Liver (tissue), 10 donors: ENCODE measurements at places on chromosomes 3 and 15.

GRCh38 chr3:30623351-30623750, 16.9 kb downstream of the TGFBR2 start:
- no peaks in the 10 kb centered on the region for H3K36me3 ChIP-seq
- no peak for DNase-seq
- peaks cover 13% of the 10 kb centered on the region for H3K4me1 ChIP-seq
- H3K4me3 ChIP-seq: no peak overlapping the region
- no peak overlapping the region for H3K27ac ChIP-seq

GRCh38 chr15:77032647-77033416, 37.9 kb downstream of the PSTPIP1 start:
- DNase-seq: peak; percentile 12
- H3K36me3 ChIP-seq: no peaks in the 10 kb centered on the region
- no peak overlapping the region for H3K27ac ChIP-seq
- peaks cover 6% of the 10 kb centered on the region for H3K4me1 ChIP-seq
- H3K27me3 ChIP-seq: no peaks in the 10 kb centered on the region
- no peak overlapping the region for H3K4me3 ChIP-seq

DNA sequence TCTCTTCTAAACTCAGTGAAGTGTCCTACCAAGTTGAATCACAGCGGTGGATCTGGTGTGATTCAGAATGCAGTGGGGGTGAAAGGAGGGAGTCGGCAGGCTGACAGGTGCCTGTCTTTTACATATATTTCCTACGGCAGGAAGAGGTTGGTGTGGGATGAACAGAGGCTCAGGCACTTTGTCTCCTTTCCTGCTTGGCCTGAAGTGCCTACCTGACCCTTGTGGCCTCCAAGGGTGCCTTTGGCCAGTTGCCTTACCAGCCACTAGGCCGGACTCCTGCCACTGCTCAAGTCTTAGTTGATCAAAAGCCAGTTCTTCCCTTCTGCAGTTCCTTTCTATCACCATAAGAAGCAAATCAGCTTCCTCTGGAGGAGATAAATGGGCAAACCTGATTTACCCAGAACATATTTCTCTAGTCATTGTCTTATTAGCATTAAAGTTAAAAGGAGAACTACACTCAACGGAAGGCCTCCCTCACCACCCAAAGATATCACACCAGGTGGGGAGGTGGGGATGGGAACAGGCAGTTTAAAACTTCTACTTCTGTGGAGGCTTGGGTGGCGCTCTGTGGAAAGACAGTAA, 52.1 kb downstream of the CRTC3 start:
- H3K27me3 ChIP-seq: no peaks in the 10 kb centered on the region
- DNase-seq: no peak
- no peaks in the 10 kb centered on the region for H3K36me3 ChIP-seq
- peaks cover 6% of the 10 kb centered on the region for H3K4me1 ChIP-seq
- no peak overlapping the region for H3K4me3 ChIP-seq

GRCh38 chr3:125186261-125186787, 26.2 kb downstream of the SLC12A8 start:
- no peaks in the 10 kb centered on the region for H3K4me1 ChIP-seq
- H3K27ac ChIP-seq: no peak overlapping the region
- H3K36me3 ChIP-seq: peaks cover 3% of the 10 kb centered on the region
- DNase-seq: no peak
- no peaks in the 10 kb centered on the region for H3K27me3 ChIP-seq

DNA sequence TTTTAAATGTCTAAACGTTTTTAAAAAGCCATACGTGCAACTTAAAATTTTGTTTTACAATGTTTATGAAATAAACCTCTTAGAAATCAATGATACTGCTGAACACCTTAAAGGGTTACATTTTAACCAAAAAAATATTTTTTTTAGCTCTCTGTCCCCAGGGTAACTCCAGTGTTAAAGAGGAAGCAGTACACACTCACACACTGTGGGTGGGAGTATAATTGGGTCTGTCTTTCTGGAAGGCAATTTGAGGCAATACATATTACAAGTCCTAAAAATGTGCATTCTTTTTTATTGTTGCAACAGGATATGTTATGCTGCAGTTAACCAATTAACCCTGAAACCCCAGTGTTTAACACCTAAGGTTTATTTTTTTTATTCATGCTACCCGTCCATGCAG, 34.1 kb downstream of the WHAMM start:
- peaks cover 24% of the 10 kb centered on the region for H3K36me3 ChIP-seq
- DNase-seq: no peak
- H3K4me1 ChIP-seq: peaks cover 3% of the 10 kb centered on the region

- no peaks in the 10 kb centered on the region for H3K27me3 ChIP-seq
- H3K27ac ChIP-seq: no peak overlapping the region
- no peak overlapping the region for H3K4me3 ChIP-seq
- H3K4me1 ChIP-seq: no peaks in the 10 kb centered on the region
Measured at GRCh38 chr3:197425485-197426120, 127.2 kb upstream of the DLG1 start.

DNA sequence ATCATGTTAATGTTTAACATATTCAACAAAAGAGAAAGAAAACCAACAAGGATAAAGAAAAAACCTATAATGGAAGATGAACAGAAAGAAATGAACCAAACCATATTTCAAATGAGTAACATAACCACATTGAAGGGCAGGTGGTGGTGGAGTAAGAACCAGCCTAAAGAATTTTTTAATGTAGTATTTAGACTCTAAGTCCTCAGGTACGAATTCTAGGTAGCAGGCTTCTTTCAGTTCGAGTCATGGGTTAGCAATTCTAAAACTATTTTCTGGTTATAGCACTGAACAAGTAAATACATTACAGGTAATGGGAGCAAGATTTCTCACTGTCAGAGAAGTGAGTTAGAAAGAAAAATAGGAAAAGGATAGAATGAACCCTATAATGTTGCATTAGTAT, 24.4 kb downstream of the DCBLD2 start:
- DNase-seq: no peak
- H3K4me1 ChIP-seq: no peaks in the 10 kb centered on the region
- H3K27me3 ChIP-seq: no peaks in the 10 kb centered on the region
- no peak overlapping the region for H3K27ac ChIP-seq
- H3K36me3 ChIP-seq: peaks cover under 1% of the 10 kb centered on the region

DNA sequence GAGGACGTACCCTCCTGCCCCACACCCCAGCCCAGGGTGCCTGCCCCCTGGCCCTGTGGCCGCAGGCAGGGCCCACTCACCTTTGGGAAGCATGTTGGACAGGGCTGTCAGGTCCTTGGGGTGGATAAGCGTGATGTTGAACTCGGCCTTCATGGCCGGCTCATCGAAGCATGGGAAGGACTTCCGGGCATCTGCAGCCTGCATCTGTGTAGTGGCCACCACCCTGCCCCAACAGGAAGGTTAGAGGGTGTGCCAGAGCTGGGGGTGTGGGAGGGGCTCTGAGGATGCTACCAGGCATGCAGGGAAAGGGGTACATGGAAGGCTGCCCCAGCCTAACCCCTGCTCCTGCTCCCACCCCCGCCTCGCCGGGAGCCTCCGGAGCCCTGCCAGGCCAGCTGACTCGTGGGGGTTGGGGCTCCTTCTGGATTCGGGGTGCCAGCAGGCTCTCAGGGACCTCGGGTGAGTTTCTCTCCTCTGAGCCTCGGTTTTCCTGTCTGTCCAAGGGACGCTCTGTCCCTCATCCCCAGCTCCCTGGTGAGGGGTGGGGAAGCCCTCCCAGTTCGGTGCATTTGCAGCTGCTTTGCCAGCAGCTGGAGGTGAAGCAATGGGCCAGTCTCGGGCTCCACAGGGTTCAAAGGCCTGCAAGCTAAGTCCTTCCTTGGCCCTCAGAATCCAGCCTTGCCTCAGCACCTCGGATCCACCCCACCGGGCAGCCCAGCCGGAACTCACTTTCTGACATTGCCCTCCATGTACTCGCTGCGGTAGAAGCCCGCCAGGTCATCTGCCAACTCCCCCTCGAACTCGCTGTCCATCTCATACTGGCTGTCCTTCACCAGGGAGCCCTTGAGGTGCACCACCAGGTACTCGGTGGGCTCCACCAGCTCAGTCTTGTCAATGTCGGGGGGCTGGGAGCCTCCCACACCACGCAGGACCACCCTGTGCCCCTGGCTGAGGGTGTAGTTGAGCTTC, 9.1 kb downstream of the ANPEP start:
- H3K36me3 ChIP-seq: peaks cover 17% of the 10 kb centered on the region
- no peaks in the 10 kb centered on the region for H3K27me3 ChIP-seq
- peak overlapping the region; percentile 89 for H3K4me3 ChIP-seq
- H3K4me1 ChIP-seq: peaks cover 41% of the 10 kb centered on the region

DNA sequence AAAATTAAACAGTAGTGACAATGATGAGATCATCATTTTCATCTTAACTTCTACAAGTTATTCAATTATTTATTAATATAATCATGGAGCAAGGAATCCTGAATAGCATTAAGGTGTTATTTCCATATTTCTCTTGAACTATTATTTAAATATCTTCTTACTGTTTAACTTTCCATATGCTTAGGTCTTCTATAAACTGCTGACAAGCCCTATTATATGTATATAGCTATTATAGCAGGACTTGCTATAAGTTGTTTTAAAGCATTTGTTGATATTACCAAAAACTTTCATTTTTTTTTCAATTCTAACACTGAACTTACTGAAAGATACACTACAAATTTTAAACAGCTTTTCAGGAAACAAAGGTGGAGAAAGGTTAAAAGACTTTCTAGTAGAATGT, 76.7 kb downstream of the PLD1 start:
- H3K4me1 ChIP-seq: no peaks in the 10 kb centered on the region
- DNase-seq: no peak
- peaks cover 9% of the 10 kb centered on the region for H3K36me3 ChIP-seq
- H3K27me3 ChIP-seq: no peaks in the 10 kb centered on the region
- H3K27ac ChIP-seq: no peak overlapping the region

- no peak for DNase-seq
- H3K4me3 ChIP-seq: no peak overlapping the region
- peaks cover 23% of the 10 kb centered on the region for H3K36me3 ChIP-seq
- H3K4me1 ChIP-seq: peaks cover 15% of the 10 kb centered on the region
Measured at GRCh38 chr15:41048397-41048796, 67.7 kb downstream of the INO80 start.

- no peaks in the 10 kb centered on the region for H3K36me3 ChIP-seq
- no peak for DNase-seq
- H3K27me3 ChIP-seq: no peaks in the 10 kb centered on the region
- no peak overlapping the region for H3K4me3 ChIP-seq
Measured at GRCh38 chr15:27527490-27528067, 556.6 kb downstream of the GABRG3 start.

DNA sequence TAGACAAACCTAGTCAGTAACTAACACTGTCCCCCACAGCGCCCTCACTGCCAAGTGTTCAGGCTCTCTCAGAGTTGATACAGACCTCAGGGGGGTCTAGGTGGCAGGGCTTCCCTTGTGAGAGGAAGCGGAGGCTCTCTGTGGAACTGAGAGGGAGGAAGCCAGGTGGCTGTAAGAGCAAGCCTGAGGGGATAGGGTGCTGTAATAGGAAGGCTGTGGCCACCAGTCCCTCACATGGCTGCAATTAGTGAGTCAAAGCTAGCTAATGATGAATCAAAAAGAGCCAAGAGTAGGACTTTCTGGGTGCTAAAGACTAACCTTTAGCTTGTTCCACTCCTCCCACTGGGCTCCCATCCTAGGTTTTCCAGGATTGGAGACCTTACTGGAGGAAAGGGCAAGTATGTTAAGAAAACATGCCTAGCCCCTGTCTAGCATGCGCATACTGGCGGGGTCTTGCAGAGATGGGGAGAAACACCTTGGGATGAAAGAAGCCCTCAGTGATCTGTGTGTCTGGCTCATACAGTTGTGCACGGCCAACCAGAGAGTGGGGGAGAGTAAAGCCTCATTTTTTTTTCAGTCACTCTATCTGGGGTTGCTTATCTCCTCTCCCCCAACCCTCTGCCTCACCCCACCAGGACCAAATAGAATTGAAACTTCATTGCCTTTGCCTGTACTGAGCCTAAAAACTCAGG, 13.3 kb upstream of the SOX2 start:
- peaks cover 19% of the 10 kb centered on the region for H3K4me1 ChIP-seq
- H3K27ac ChIP-seq: no peak overlapping the region
- DNase-seq: no peak
- peaks cover 32% of the 10 kb centered on the region for H3K27me3 ChIP-seq

- DNase-seq: no peak
- peak overlapping the region; percentile 56 for H3K4me3 ChIP-seq
- no peaks in the 10 kb centered on the region for H3K27me3 ChIP-seq
- no peaks in the 10 kb centered on the region for H3K4me1 ChIP-seq
Measured at GRCh38 chr15:92733934-92734521, 78.5 kb upstream of the FAM174B start.

- H3K36me3 ChIP-seq: no peaks in the 10 kb centered on the region
- H3K4me3 ChIP-seq: no peak overlapping the region
- DNase-seq: no peak
- no peak overlapping the region for H3K27ac ChIP-seq
- H3K4me1 ChIP-seq: no peaks in the 10 kb centered on the region
Measured at GRCh38 chr15:34808016-34808415, 12.7 kb upstream of the ACTC1 start.

DNA sequence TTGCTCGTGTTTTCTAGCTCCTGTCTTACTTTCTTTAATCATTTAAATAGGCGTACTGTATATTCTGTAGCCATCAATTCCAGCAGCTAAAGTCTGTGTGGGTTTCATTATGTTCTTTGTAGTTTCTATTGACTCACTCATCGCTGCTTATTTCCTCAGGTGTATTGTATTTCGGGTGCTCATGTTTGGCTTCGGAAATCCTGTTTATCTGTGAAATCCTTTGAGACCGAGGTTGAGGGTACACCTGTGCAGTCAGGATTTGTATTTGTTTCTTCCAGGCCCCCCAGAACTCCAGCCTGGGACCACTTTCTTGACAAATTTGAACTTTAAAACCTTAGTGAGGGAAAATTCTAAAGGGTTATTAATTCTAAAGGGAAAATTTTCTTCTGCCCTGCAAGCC, 2.0 kb upstream of the PAK2 start:
- peaks cover 3% of the 10 kb centered on the region for H3K36me3 ChIP-seq
- no peak for DNase-seq
- peaks cover 11% of the 10 kb centered on the region for H3K4me1 ChIP-seq
- H3K27me3 ChIP-seq: no peaks in the 10 kb centered on the region

- no peak overlapping the region for H3K27ac ChIP-seq
- H3K36me3 ChIP-seq: no peaks in the 10 kb centered on the region
- no peak for DNase-seq
- H3K27me3 ChIP-seq: no peaks in the 10 kb centered on the region
- H3K4me1 ChIP-seq: no peaks in the 10 kb centered on the region
Measured at GRCh38 chr3:46304739-46305138, 49.2 kb upstream of the CCR2 start.

GRCh38 chr15:69606921-69607500, 154.4 kb downstream of the RPLP1 start:
- no peak for DNase-seq
- no peaks in the 10 kb centered on the region for H3K27me3 ChIP-seq
- H3K4me3 ChIP-seq: no peak overlapping the region
- H3K4me1 ChIP-seq: peaks cover 8% of the 10 kb centered on the region
